ENCODE measurements at places on chromosomes 11 and 22.

DNA sequence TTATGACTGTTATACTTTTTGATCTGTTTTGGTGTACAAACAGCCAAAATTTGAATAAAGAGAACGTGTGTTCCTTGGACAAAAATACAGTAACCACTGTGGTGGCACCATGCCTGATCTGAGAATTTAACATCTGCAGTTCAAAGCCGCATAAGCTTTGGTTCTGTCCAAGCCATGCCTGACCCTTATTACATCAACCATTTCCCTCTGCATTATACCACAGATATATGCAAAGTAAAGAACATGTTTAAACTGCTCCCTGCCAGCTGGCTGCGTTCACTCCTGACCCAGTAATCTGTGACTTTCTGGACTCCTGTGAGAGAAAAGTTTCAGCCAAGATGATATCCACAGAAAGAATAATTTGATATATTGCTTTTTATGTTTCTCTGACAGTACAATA, 890.5 kb upstream of the ANO3 start:
- no peak for DNase-seq

GRCh38 chr11:57146301-57146700, 35.5 kb upstream of the LRRC55 start:
- no peak for DNase-seq

GRCh38 chr11:76665921-76666351, 4.6 kb downstream of the LRRC32 start:
- no peak for DNase-seq

- DNase-seq: peak; percentile 45
Measured at GRCh38 chr11:125874556-125875124, 12.8 kb upstream of the HYLS1 start.

- no peak for DNase-seq
Measured at GRCh38 chr22:47780281-47780875, 1017.9 kb downstream of the TBC1D22A start.

DNA sequence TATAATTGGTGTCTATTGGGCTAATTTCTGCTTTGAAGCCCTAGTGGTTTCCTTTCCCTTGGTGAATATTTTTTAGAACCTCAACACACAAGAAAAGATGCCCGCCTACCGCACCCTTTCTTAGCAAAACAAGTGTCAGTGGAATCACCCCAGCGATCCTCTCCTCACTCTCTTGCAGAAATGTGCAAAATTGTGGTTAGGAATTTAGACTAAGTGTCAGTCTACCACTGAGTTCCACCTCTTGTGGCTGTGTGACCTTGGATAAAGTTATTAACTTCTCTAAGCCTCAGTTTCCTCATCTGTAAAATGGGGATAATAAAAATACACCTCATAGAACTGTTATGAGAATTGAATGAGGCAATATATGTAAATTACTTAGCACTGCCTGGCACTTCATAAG, 5.3 kb upstream of the JAML start:
- DNase-seq: no peak

DNA sequence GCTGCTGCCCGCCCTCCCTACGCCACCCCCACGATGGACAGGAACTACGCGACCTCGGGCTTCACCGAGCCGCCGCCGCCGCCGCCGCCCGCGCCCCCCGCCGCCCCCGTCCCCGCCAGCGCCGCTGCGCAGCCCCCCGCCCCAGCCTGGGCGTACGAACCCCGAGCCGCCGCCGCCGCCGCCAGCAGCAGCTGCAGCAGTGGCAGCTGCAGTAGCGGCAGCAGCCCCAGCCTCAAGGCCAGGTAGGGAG, 407 bp downstream of the QSER1 start:
- no peak for DNase-seq

GRCh38 chr11:81070948-81071347, 1630.1 kb upstream of the TENM4 start:
- no peak for DNase-seq

- DNase-seq: no peak
Measured at GRCh38 chr11:106305458-106305857, 228.0 kb downstream of the AASDHPPT start.

- DNase-seq: no peak
Measured at GRCh38 chr22:22996511-22997261, 73.6 kb upstream of the GNAZ start.

DNA sequence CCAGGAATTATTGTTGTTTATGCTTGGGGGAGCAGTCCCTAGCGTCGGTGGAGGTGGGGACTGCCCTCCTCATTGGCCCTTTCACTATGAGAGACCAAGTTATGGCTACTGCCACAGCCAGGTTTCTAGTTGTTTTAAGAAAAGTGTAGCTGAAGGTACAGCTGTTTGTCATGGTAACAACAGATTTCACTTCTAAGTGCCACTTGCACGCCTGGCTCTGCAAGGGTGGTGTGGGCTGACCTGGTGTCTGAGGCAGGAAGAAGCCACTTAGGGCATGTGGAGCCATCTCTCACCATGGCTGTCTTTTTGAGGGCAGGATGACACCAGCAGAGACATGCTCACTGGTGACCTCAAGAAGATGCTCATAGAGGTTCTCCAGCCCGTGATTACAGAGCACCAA, 46.3 kb upstream of the MPEG1 start:
- no peak for DNase-seq

- DNase-seq: peak; percentile 9
Measured at GRCh38 chr11:20035701-20036601, 124.3 kb downstream of the DBX1 start.

DNA sequence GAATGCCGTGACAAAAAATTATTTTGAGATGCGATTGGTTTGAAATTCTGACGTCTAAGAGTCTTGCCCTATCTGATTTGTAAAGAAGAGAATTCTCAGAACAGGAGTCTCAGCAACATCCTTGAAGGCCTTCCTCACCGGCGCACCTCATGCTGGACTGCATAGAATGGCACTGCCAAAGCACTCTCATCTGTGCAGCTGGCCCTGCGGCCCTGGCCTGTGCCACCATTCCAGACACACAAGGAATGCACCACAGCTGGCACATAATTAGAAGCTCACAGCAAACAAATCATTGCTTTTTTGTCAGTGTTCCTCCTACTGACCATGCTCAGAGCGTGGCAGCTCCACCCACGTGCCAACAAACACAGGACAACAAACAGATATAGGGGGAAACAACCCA, 166.0 kb downstream of the KIRREL3 start:
- DNase-seq: no peak

DNA sequence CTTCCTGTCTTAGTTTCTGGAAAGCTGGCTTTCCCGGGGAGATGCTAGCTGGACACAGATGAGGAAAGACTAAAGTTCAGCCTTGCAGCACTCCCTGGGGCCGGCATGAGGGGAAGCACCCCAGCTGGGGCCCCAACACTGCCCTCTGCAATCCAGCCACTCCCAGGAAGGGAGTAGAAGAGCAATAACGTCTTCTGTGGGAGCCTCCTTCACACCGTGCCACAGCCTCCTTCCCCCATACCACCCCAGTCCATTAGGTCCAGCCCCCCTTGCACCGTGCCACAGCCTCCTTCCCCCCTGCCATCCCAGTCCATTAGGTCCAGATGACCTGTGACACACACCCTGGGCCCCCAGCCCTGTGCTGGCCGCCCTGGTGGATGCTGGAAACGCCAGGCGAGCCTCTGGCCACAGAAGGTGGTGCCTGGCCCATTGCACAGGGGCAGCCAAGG, 44.1 kb upstream of the PRDM11 start:
- no peak for DNase-seq

- DNase-seq: no peak
Measured at GRCh38 chr11:113655771-113656170, 50.3 kb downstream of the TMPRSS5 start.

DNA sequence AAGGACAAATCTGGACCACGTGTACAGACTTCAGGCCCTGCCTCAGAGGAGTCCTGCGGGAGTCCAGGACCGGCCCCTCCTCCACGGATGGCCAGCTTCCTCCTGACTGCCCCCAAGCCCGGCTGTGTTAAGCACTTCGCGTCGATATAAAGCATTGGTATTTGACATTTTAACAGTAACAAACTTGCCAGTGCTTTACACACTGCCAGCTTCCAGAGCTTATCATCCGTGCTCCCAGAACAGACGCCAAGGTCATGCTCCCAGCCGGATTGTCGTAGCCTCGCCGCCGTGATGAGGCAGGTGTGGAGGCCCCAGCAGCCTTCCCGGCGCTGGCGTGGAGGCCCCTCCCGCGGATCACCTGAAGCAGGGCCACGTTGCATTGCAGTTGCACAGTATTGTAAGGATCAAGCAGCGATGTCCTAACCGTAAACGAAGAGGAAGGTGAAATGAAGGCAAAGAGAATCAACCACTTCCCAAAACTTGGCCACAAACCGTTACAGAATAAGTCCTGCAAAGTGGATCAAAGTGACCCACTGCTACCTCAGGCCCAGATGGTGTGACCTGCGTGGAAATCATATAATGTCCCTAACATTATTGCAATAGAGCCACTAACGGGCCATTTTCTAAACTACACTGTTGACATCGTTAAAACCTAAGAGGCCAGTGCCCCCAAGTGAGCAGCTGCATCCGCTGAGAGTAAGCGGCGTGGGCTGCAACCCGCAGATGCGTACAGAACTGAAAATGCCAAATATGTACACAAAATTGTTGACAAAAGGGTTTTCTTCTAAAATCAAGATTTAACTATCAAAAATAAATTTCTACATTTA, 51.6 kb downstream of the CERK start:
- no peak for DNase-seq
